Skeletal muscle cell (primary cell): ENCODE measurements at places on chromosomes 13 and 19.

DNA sequence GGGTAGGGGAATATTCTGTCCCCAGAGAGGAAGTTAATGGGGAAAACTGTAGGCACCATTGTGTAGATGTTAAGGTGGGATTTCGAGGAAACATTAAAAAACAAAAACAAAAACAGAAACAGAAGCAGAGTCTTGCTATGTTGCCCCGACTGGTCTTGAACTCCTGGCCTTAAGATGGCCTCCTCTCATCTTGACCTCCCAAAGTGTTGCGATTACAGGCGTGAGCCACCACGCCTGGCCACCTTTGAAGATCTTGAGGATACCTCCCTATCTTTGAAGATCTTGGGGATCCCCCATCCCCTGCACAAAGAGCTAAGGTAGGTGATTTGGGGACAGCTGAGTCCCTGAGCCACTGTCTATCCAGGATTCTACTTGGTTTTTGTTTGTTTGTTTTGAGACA is 553 bp upstream of the ICAM3 start:
- no peak for DNase-seq

GRCh38 chr13:110641055-110642015 is 26.0 kb downstream of the NAXD start:
- no peak for DNase-seq

- no peak for DNase-seq
Measured at GRCh38 chr13:41588448-41588847, 131.1 kb downstream of the RGCC start.

GRCh38 chr13:76538004-76538403 is 348.2 kb downstream of the KCTD12 start:
- DNase-seq, result no peak

DNA sequence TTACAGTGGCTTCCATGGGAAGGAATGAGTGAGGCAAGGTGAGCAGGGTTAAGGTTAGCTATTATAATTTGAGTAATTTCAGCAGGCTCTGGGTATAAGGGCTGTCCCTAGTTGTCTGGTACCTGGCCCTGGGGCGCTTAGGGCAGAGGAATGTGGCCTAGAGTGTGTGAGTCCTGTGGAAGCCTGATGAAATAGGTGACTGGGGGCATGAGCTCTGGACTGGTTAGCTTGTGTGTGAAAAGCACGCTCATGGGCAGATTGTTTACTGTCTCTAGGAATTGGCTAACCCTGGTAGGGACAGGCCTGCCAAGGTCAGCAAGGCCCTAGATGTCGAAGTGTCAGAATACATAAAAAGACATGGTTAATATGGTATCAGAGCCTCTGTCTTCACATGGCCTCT is 42.5 kb downstream of the SPRYD7 start:
- DNase-seq, result no peak

- no peak for DNase-seq
Measured at GRCh38 chr13:51541809-51542258, 42.4 kb upstream of the WDFY2 start.

DNA sequence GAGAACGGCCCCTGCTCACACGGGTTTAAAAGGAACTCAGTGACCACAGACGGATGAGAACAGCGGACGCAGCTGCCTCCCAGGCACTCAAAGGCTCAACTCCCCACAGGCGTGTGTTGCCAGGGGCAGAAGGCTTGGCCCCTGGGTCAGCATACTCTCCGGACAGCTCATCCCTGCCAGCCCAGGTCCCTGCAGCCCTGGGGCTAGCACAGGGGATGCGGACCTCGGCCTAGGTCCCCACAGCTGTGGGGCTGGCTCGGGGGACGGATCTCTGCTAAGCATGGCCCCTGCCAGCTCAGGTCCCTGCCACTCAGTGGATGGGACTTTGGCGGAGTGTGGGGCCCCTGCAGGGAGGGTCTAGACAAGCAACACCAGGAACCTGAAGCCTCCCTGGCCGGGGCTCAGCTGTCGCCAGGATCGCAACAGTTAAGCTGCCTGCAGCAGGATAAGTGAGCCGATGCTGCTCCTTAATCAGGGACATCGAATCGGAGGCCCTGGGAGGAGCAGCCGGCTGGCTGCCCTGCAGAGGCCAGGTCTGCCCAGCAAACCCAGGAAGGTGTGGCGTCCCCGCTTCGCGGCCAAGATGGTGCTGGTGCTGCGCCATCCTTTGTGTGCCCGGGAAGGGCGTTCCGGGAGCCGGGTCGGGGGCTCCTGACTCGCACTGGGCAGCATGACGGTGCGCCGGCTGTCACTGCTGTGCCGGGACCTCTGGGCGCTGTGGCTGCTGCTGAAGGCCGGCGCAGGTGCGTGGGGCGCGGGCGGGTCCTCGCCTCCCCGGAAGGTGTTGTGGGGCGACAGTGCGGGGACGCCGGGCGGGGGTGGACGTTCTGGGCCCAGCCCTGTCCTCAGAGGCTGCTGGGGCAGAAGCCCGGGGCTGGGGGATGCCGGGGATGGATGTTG is 32.5 kb downstream of the MCF2L start:
- DNase-seq, result peak; percentile 22

GRCh38 chr19:36267061-36267845 is 52.3 kb downstream of the ZNF146 start:
- DNase-seq, result no peak

- no peak for DNase-seq
Measured at GRCh38 chr13:98267080-98267912, 90.2 kb upstream of the RNF113B start.

- DNase-seq, result peak; percentile 21
Measured at GRCh38 chr13:25478186-25478585, 106.4 kb downstream of the ATP8A2 start.

GRCh38 chr13:108142702-108143436 is 72.5 kb downstream of the LIG4 start:
- DNase-seq, result no peak
